ENCODE measurements at places on chromosomes 6 and 20.

DNA sequence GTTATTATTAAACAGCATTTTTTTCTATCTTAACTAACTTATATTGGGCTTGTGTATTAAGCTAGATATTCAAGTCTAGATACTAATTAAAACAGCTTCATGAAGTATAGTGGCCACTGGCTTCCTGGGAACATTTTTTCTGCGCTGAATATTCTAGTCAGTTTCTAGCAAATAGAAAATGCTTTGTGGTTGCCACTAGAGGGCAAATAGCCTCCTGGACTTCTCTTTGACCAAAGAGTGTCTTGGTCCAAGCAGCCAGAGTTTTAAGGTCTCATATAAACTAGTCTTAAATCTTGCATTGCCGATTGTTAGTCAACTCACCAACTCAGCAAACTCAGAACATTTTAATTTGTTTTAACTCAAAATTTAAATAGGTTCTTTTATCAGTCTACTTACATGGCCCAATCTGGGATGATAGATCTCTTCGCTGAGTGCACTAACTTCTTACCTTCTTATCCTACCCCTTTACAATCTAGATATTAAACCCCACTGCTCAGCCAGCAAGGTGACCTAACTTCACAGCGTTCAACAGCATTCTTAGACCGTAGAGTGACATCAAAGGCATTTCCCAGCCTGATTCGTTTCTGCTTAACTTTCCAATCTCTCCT, 24.6 kb upstream of the ID4 start:
- DNase-seq, result no peak

DNA sequence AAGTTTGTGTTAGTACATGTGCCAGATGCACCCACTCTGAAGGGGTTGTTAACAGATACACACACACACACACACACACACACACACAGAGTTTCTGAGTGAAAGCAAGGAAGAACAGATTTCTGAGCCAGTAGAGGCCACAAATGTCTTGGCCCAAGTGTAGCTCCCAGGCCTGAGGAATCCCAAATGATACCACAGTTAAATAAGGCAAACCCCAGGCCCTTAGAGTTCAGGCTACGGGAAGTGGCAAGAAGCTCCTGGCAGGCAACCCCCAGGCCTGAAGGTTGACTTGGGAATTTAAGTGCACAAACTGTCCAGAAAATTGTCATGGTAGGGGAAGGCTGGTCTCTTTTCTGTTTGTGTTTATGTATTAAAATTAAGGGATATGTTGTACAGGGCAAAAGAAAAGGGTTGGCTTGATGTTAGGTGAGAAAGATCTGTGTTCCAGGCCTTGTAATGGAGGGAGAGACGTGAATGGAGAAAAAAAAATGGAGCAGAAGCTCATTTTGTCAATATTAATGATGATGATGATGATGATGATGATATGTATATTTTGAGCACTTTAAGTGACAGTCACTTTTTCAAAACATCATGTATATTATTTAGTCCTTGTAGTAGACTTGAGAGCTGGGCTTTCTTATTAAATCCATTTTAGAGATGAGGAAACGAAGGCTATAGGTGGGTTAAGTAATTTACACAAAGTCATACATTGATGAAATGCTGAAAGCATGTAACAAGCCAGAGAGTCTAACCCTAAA, 317.0 kb upstream of the JAG1 start:
- no peak for DNase-seq

GRCh38 chr6:111770263-111771093, 102.8 kb downstream of the FYN start:
- DNase-seq, result no peak

DNA sequence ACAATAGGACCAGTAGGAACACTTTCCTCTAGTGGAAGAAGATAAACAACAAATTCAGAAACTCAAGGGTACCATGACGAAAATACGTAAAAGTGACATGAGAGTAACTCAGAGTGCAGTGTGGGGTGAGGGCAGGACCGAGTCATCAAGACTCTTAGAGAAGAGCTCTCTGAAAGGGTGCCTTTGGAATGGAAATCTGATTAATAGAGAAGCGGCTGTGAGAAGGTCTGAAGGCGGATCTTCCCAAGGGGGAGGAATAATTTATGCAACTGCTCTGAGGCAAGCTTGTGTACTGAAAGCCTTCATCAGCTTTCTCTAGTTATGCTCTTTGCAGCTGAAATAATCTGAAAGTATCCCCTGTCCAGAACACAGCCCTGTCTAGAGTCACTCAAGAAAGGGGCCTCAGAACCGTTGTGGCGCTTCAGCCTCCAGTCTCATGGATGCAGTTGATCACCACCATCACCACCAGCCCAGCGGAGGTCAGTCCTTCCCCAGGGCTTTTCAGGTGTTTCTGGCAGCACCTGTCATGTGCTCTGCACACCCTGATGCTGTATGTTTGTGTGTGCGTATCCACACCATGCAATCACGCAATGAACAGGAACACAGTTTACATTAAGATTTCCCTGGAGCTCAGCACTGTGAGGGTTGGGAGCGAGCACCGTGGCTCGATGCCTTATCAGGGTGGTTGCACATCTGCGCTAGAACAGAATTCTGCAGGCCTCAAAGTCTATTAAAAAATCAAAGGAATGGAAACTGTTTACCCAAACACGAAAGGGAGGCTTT, 396.5 kb downstream of the SMOC2 start:
- no peak for DNase-seq

- no peak for DNase-seq
Measured at GRCh38 chr6:83155794-83156193, 37.3 kb downstream of the PGM3 start.

DNA sequence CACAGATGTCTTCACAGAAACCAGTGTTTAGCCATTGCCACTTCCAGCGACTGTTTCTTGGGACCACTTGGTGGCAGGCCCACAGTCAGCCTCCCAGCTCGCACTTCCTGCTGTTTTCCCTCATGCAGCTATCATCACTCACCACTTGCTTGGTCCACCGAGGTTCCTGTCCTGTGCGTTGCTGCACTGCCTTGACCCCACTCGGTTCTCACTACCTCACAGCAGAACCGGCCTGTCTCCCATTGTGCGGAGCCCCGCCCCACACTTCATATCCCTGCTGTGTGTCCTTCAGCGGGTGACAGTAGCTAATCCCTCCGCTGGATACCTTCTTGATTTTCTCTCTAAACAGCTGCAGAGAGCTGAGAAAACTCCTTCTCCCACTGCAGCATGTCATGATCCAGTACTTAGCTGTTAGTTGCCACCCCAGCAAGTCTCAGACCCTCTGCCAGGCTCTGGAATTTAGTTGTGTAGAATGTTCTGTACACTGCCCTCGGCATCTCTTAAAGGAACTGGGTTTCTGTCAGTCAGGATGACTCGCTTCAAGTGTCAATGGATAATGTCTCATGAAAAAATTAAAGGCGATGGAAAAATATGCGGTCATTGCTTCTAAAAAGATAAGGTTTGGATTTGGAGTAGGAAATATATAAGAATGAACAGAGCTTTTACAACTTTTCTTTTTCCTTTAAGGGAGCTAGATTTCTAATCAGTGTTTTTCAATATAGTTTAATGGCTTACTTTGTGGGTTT, 208.0 kb downstream of the FARS2 start:
- no peak for DNase-seq

- DNase-seq, result no peak
Measured at GRCh38 chr20:58839474-58839874, 11.2 kb downstream of the GNAS-AS1 start.

DNA sequence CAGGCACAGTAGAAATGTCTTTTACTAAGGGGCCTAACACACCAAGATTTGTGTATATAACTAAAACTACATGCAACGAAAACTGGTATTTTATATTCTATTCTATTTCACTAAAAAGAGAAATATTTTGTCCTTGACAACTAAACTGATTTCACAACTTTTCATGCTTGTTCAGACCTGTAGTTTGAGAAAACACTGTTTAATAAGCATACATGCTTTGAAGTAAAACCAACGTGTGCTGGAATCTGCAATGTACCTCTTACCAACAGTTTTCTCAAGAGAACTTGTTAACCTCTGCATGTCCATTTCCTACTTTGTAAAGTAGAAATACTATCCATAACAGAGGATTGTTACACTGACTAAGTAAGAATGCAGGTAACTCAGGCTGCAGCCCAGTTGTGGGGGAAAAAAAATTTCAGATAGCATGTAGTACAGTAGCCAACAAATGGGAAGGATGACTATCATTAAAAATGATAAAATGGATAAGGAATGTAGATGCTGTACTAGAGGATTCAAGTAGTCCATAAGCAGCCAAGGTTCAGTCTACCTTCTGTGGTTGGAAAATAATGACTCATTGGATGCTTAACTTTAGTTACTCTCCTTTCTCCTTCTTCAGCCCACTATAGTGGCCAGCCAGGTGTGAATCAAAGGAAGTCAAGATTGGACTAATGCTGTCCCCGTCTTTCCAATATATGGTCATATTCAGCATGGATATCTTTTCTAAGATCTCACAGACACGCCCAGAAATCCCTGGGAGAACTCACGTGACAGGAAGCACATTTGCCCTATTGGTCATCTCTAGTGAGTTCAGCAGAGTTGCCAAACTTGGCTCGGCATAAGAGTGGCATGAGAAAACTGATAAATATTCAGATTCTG, 65.2 kb downstream of the HFE start:
- no peak for DNase-seq

DNA sequence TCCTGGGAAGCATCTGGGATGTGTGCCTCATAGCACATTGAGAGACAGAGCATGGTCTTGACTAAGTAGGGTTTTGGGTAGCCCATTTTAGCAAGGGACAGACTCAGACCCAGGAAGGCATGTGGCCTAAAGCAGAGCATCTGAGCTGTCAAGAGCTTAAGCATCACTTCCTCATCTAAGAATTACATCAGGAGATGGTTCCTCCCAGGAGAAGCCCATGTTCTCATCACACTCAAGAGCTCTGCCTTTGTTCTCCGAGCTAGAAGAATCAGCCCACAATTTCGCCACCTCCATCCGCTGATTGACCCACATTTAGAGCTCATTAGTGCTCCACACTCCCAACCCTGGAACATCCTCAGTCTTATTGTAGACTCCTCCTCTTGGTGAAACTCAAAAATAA, 68.3 kb downstream of the NPEPL1 start:
- no peak for DNase-seq

DNA sequence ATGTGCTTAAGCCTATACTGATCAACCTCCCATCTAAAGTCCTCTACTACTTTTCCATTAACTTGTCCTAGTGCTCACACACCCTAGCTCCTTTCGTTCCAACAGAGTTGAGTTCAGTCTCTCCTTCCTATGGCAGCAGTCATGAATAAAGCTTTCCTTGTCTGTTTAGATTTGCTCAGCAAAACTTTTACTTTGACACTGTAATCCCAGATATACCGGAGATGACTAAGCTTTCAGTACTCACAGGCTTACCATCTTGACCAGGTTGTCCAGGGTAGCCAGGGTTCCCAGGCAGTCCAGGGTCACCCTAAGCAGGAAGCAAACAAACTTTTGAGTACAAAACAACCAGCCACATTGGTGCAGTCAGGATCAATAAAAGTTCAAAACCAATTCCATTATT, 90.7 kb downstream of the COL21A1 start:
- DNase-seq, result no peak

DNA sequence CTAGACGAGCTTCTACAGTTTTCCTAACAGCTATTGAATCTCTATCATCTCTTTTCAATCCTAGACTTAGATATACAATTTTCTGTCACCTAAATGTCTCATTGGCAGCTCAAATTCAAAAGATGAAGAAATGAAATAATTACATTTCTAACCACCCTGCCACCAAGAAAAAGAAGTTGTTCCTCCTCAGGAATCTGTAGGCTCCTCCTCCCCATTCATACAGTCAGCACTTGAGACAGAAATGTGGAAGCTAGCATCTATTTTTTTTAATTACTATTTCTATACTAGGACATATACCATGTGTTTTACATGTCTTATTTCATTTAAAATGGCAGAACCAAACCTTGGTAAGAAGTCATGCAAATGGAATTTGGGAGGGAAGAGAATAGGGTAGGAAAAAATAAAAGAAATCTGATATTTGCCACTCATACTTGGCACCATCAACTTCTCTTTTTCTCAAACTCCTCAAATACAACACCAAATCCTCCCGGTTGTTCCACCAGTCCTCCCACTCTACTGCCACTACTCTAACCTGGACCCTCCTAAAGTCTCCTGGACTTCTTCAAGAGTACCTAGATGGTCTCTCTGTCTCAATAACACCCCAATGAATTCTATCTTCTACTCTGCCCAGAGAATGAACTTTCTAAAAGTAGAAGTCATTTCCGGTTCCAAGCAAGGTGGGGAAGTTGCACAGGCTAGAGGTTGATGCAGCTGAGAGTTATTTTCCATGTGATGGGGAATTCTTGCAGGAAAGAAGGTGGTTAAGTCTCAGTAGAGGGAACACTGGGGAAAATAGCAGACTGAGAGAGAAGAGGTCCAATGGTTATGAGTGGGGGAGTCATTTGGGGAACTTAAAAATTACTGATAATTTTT, 54.1 kb downstream of the ATXN1 start:
- DNase-seq, result no peak

DNA sequence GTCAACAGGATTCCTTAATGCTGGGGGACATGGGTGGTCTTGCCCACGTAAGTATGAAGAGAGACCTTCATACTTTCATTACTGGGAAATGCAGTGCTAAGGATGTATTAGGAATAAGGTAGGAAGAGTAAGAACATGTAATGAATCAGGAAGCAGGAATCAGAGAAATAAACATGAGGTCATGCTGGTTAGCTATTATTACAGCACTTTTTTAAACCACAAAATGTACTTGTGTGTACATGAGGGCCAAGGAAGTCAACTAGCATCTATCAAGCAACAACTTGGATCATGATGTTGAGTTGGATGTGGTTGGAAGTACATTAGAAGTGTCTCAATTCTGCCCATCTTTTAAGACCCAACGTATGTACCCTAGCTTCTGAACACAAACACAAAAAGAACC, 63.5 kb upstream of the E2F3 start:
- no peak for DNase-seq

DNA sequence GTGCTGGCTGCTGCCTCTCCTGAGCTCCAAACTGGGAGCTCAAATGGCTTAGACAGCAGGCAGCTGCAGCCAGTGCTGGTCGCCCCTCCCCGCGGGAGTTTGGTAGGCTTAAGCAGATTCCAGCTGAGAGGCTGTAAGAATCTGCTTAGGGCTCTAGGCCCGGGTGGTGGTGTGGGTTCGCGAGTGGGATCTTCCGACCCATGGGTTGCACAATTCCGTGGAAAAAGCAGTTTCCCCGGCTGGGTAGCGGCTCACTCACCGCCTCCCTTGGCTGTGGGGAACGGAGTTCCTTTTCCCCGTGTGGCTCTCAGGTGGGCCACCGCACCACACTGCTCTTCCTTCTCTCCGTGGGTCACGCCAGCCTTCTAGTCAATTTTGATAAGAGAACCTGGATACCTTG, 232.5 kb downstream of the PKHD1 start:
- no peak for DNase-seq
